ENCODE measurements at places on chromosomes 7 and 10.

GRCh38 chr7:80634505-80634904 lies 3.9 kb upstream of the CD36 start:
- no peak for DNase-seq

DNA sequence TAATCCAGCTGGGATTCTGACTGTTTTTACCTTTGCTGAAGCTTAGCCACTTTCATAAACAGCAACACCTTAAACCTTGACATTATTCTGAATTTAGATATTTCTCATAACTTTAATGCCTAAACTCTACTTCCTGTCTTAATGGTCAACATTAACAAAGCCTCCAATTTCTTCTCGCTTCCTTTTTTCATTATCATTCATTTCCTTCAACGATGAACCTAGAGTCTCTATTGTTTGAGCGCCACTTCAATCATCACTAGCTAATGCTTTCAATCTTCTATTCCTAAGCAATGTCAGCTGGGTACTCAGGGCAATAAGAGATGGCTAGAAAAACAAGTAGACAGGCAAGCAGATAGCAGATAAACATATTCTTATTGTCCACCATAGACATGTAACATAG lies 96.6 kb upstream of the TMEM196 start:
- DNase-seq = no peak

DNA sequence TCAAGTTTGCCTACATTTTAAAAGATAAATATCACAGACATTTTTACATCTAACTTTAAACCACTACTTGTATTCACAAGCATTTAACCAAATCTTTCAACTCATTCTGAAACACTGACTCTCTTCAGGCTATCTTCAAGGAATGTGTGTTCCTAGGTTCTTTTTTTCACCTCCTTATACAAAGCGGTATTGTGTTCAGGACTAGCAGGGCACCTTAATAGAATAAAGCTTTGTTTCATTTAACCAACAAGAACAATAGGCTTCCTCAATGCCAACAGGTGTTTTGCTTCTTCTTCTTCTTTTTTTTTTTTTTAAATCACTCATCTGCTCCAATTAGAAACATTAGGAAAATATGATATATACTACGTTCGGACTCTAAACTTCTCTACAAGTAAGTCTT lies 212.9 kb upstream of the SEMA3E start:
- no peak for DNase-seq

DNA sequence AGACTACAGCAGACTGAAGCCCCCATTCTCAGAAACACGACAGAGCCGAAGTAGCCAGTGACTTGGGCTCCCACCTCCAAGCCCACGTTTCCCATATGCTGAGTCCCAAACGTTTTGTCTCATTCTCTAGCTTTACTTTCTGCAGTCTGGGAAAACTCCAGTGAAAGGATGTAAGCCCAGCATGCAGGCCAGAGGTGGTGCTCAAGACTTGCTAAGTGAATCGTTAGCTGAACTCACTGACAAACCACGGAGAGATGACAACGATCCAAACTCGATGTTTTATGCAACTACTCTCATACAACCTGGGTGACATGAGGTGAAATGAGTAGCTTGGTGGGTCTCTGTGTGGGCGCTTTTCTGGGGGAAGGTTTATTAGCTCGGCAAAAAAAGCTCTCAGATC lies 731.8 kb downstream of the SUGCT start:
- DNase-seq = no peak

- no peak for DNase-seq
These were observed 343.0 kb upstream of the NPSR1 start for GRCh38 chr7:34315032-34315431.

DNA sequence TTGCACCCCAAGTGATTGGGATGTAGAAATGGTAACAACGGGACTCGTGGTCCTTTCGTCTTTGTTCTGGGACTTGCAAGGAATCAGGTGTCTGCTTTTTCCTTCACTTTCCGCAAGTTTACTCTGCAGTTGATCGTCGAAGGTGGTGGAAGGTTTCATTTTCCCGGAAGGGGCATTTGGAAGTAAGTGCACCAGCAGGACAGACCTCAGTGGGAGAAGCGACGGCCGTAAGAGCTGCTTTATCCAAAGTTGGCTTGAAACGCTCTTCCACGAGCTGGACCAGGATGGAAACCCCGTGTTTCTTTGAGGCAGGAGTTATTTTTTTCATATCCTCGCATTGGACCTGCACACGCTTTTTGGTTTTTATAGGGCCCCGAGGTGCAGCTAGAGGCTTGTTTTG lies 1.2 kb downstream of the BRI3 start:
- DNase-seq = no peak

GRCh38 chr10:12180221-12180974 lies 15.3 kb downstream of the NUDT5 start:
- DNase-seq = no peak

DNA sequence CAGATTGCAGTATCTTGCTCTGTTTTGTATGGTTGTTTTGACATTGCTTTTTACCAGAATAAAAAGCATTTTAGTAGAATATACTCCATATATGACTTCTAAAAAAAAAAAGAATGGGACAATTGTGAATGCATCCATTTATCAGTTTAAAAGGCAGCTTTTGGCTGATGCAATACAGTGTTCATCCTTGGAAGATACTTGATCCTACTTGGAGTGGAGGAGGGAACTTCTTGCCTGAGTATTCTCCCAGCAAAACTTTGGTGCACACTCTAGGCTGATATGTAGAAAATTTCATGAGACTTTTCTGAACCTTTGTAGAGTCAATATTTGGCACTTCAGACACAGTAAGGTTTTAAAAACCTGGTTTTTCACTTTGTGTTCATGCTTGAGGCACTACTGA lies 40.2 kb downstream of the WDR11 start:
- no peak for DNase-seq

All from activated CD4-positive, alpha-beta T cell treated with anti-CD3 and anti-CD28 coated beads, Interleukin-2, amount 50 U/mL, for 48 hours (primary cell).